ENCODE measurements at places on chromosomes 7 and 10.

DNA sequence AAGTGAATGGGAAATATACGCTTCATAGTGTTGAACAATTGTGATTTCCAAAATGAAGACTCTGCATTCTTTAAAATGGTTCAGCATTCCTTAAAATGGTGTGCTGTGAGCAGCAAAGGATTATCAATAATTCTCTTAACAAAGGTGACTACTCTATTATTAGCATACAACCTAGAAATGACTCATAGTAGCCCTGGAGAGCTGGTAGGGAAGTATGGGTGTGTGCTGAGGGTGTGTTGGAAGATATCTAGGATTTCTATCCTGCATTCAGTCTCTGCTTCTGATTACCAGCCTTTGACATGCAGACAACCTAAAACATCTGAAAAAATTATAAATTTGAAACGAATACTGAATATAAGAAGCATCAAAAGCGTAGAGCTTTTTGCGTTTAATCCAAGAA is 72.5 kb downstream of the SEMA3D start:
- DNase-seq, result no peak

DNA sequence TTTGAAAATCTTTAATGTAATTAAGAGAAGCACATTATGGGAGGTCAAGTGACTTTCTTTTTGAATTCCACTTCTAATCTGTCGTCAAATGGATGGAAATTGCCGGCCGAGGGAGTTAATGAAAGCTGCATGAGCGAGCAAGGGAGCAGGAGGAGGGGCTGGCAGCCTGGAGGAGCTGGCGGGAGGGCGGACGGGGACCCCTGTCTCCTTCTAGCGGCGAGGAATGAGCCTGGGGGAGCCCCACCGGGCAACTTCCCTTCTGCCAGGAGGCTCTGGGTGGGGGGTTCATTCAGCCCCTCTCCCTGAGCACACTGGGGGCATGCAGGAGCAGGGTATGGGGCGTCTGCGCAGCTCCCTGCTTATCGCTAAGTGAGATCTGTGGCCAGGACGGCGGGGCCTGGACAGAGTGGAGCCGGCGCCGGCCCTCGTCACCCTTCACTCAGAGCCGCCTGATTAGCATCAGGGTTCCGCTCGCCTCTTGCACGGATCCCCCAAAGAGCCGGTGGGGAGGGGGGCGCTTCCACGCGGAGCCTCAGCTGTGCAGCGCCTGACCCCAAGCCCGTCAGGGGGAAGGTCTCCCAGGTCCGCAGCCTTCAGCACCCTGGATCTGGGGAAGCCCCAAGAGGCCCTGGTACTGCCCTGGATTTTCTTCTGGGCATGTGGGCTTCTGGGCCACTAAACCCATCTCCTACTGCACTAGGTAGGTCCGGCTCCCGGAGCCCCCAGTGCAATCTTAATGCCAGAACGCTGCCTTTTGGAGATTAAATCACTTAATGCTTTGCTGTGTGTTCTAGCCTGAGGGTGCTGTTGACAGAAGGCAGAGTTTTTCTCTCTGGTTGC is 680.8 kb downstream of the LRMDA start:
- no peak for DNase-seq

DNA sequence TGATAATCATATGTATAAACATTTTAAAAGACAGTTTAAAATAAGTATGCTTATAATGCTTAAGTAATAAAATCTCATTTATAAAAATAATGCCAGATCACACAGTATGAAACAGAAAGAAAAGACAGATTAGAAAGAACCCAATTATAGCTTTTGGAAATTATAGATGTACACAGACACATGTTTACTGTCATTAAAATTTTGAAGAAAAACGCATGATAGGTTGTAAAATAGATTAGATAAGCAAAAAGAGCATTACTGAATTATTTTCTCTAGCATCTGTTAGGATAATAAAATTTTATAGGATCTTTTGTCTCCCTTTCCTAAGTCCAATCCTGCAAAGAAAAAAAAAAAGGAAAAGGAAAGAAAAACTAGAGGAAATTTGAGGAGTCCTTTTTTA is 1107.3 kb upstream of the LRRN3 start:
- DNase-seq, result no peak

GRCh38 chr7:12979181-12979580 is 291.7 kb downstream of the ARL4A start:
- DNase-seq, result no peak

DNA sequence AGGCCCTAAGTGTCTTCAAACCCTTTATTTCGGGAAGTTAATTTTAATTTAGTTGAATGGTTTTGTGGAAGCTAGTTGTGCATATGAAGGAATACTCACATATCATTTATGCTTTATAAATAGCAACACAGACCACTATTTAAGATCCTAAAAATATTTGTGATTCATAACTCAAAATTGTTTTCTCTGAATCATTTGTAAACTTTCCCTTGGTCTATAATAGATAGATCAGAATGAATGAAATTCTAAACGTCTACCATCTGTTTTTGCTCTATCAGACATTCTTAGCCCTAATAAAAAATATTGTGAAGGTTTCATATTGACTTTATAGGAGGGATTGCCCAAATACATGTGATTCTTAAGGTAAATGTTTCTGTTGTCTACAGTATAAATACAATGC is 43.5 kb downstream of the LOXL4 start:
- no peak for DNase-seq

- no peak for DNase-seq
Measured at GRCh38 chr10:79331226-79331625, 16.0 kb upstream of the PPIF start.

DNA sequence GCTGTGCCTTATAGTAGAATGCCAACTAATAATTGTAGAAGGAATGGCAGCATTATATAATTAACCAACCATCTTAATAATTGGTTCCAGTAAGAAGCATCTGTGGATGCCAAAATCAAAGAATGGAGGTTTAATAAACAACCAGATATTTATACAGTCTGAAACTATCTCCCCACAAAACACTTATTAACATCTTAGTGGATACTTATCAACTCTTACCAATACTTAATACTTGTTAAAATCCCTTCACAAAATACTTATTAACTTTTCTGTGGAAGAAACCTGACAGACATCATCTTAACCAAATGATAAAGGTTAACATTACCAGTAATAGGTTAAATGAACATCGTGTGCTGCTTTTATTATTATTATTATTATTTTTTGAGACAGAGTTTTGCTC is 29.1 kb upstream of the FAM107B start:
- no peak for DNase-seq

DNA sequence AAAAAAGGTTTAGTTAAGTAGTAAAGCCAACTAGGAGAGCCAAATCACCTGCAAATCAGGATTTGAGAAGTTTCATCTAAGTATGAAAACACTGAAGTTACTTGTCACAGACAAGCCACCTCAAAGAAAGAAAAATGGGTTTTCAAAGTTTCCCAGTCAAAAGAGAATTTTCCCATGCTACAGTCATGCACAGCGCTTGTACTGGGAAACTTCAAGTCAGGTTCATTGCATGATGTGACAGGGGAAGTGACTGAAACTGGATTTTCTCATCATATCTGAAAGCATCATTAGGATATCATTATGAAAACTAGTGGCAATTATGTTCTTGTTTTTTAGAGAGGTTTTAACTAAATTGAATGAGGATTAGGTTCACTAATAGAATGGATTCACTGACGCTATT is 167.0 kb downstream of the SGMS1 start:
- no peak for DNase-seq

DNA sequence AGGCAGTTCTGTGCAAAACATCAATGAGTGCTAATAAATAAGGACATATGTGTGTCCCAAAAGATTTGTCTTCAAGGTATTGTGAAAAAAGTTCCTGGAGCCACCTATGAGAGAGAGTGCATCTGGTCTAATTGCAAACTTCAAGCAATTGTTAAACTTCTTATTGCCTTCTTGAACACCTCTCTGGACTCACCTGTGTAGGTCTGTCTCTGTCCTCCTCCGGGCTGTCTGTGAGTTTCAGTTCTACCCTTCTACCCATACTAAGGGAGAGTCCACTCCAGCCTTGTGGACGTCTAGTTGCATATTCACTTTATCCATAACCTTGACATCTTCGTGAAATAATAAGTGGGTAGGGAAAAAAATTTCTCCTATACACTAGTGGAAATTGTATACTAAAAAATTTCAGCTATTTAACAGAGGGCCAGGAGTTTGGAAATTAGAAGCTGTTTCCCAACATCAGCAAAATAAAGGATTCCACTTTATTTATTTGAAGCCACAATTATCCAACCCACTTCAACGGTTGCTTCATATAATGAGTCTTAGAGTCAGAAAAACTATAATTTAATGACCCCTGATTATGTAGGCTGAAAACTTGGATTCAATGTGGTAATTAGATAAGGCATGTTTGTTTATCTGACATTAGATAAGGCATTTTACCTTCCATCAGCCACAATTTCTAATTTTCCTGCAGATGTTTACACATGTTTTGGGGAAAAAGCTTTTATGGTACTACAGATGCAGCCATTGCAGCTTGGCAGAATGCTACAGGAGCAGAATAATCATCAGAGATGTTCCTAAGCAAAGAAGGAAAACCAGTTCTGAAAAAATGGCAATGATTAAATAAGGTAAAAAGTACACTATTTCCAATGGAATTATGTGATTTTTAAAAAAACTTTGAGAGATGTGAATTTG is 150.8 kb upstream of the FAM3C start:
- DNase-seq, result no peak

DNA sequence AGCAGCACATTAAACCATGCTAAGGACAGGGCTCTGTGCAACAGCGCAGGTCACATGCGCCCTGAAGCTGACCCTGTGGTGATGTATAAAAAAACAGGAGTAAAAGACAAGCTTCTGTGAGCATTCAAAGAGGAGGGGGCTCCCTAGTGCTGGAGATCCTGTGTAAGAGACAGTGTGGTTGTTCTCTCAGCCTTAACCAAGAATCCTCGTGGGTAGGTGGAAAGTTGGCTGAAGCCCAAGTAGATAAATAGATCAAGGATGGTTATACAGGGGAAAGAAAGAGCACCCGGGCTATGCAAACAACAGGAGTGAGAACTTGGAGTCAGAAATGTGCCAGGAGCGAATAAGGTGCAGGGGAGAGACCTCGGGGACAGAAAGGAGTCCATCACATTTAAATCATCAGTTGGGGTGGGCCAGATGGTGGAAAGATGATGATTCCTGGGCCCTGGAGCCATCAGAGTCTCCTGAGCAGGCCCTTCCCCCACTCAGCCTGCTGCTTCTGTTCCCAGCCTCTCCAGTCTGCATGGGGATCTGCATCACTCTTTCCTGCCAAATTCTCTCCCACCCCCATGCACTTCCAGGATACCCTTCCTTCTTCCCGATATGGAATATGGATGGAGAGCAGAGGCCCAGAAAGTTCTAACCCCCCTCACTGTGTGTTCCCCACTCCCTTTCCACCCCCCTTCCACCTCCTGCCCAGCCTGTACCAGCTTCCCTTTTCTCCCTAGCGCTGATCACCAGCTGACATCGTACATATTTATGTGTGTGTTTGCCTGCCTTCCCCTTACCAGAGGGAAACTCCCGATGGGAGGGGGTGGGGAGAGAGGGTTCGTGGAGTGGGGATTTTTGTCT is 78.1 kb upstream of the PRR15 start:
- no peak for DNase-seq

- peak; percentile 97 for DNase-seq
Measured at GRCh38 chr7:93231799-93232672, at the start of gene VPS50. TSS of gene VPS50 (plus strand) at chr7:93232366. CDS start at chr7:93232468, 102 bp downstream.

DNA sequence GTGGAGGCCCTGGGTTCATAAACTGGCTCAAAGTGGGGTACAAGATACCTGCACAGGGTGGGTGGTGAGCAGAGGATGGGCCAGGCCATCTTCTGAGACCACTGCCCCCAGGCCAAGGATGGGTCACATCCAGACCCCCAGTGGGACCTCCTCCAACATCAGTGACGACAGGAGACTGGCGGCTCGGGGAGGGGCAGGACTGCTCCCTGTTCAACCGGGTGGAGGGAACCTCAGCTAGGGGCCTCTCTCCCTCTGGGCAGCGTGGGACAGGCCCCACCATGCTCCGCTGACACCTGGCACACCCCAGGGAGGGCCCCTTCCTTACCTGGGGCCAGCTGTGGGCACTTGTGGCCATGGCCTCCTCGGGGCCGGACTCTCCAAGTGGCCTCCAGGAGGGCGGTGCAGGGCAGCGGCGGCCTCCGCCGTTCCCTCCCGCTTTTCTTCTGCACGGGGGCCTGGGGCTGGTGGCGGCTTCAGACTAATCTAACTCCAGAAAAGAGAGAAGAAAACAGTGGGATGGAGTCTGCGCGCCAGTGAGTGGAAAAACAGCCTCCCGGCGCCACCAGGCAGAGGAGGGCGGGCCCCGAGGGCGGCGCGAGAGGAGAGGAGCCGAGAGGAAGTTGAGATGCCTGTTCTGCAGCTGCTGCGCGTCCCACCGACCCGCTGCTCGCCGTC is at the start of gene CALHM2:
Gene CALHM2 (minus strand): TSS at position 540 of the 675 bp plus-strand sequence. CDS start 2,429 bp downstream, outside the sequence.
- no peak for DNase-seq

- DNase-seq, result no peak
Measured at GRCh38 chr7:114789871-114790311, 132.0 kb upstream of the MDFIC start.

DNA sequence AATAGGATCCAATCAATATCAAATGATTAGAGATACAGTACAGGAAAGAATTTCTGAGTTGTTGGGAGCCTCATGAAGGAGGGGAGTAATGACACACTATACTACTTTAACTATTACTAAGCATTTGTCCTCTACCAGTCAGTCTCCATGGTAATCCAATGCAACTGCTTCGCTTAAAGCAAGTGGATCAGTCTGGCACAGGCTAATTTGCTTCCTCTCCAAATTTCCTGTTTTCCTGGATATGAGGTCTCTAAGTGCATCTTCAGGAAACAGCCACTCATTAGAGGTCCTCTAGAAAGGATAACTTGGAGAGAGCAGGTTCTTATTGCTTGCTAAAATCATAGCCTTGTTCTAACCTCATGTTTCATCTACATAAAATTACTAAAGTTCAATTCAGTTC is 8.4 kb upstream of the SEPTIN7 start:
- no peak for DNase-seq

GRCh38 chr7:116771640-116772039 is 90.7 kb upstream of the CAPZA2 start:
- no peak for DNase-seq

- peak; percentile 87 for DNase-seq
Measured at GRCh38 chr10:119315128-119316001, 108.0 kb downstream of the GRK5 start.

DNA sequence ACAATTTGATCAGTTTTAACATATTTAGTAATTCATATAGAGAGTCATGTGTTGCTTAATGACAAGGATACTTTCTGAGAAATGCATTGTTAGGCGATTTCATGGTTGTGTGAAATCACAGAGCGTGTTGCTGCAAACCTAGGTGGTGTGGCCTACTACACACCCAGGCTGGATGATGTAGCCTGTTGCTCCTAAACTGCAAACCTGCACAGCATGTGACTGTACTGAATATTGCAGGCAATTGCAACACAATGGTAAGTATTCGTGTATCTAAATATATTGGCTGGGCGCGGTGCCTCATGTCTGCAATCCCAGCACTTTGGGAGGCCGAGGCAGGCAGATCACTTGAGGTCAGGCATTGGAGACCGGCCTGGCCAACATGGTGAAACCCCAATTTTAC is 73.7 kb upstream of the BAIAP2L1 start:
- peak; percentile 21 for DNase-seq

GRCh38 chr10:88012641-88013040 is 149.2 kb downstream of the PTEN start:
- no peak for DNase-seq

- DNase-seq, result no peak
Measured at GRCh38 chr7:82241356-82241755, 202.2 kb downstream of the CACNA2D1 start.

- DNase-seq, result no peak
Measured at GRCh38 chr10:11449761-11450160, 161.7 kb downstream of the USP6NL start.

- DNase-seq, result no peak
Measured at GRCh38 chr10:12689893-12690292, 311.6 kb downstream of the CCDC3 start.
